ENCODE measurements at places on chromosomes 3 and 15.

DNA sequence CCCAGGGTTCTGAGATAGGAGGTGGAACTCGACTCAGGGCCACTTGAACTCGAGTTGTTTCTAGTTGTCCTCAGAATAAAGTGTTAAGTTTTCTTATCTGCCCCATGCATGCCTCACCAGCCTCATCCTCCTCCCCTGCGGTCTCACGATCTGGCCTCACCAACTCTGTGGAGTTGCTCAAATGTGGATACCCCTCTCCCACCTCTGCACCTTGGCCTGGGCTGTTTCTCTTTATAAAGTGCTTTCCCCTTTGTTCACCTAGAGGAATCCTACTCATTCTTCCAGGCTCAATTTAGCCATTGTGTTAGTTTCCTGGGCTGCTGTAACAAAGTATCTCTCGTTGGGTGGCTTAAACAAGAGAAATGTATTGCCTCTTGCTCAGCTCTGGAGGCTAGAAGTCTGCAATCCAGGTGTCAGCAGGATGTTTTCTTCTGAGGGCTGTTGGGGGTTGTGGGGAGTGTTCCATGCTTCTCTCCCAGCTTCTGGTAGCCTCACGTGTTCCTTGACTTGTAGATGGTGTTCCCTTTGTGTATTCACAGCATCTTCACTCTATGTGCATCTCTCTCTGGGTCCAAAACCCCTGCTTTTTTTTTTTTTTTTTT, 100.7 kb downstream of the MEX3B start:
- DNase-seq = no peak

DNA sequence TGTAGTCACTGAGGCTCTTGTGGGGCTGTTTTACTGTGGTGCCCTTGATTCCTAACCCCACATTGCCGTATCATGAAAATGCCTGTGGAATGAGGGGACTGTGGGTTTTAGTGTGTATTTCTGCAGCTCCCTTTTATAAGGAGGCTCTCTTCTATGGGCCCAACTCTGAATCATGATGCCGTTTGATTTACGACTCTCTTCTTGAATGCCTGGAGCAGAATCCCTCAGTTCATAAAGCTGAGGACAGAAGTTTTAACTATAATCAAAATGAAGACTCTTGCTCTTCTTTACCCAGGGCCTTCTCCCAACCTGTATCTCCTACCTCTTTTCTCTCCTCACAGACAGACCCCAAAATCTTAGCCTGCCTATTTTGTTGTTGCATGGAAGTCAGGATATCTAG, 109.5 kb downstream of the RARB start:
- DNase-seq = no peak

GRCh38 chr15:81275711-81276392, 48.1 kb downstream of the STARD5 start:
- no peak for DNase-seq

DNA sequence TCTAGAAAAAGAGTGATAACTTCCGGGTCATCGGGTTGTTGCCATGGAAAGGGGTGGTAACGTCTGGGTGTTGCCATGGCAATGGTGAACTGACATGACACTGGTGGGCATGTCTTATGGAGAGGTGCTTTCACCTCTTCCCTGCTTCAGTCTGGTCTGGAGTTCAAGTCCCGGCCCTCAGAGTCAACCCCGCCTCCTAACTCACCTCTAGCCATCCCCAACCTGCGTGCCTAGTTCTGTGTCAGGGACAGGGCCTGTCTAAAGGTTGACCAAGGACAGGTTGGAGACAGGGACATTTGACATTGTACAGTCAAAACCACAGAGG, 96.0 kb downstream of the LSM3 start:
- DNase-seq = no peak

DNA sequence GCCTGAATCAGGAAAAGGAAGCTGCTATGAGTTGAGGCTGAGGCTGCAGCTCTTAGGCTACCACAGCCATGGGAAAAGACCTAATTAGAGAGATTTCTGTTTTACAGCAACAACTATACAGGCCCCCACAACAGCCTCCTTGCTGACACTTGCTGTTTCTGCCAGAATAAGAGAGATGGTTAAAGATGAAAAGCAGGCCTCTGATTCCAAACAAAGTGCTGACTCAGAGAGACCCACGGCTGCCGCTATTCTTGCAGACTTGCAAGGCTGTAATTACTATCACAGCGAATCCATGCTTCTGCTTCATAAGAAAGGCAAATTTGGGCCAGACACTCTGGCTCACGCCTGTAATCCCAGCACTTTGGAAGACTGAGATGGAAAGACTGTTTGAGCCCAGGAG, 41.8 kb downstream of the MCF2L2 start:
- no peak for DNase-seq

- DNase-seq = no peak
These were observed 8.8 kb downstream of the LRIG1 start for GRCh38 chr3:66492071-66492470.

GRCh38 chr15:70440416-70441138, 322.8 kb downstream of the UACA start:
- no peak for DNase-seq

- DNase-seq = no peak
These were observed 558 bp upstream of the NCEH1 start for GRCh38 chr3:172711454-172711795.

DNA sequence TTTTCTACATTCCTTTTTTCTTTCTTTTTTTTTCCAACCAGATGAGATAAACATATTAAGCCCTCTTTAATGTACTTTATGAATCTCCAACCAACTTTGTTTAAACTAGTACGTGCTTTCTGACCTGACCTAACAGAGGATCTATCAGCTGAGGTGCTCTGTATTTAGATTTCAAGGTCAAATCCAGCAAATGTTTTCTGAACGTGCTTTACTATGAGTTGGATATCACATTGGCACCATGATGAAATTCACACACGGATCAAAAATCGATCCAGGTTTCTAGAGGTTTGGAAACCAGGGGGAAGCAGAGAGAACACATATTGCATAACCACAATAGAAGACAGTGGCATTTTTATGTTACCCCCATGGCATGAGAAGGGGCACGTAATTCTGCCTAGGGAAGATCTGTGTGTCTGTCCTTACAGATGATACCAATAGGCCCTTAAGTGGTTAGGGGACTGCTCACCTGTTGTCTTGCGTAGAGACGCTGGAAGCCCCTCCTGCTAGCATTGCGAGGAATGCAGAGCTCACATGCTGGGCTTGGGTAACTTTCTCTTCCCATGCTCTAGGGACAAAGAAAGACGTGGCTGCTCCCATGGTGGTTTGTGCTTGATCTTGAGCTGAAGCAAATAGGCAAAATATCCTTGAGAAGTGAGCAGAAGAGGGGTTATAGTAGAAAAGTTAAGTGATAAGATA, 59.3 kb upstream of the ABHD10 start:
- DNase-seq = no peak

- no peak for DNase-seq
These were observed 77.1 kb downstream of the IQCH start for GRCh38 chr15:67331676-67332075.

GRCh38 chr15:91926908-91927270, 73.4 kb downstream of the SLCO3A1 start:
- DNase-seq = no peak

GRCh38 chr3:160577093-160577492, 11.7 kb upstream of the KPNA4 start:
- no peak for DNase-seq

DNA sequence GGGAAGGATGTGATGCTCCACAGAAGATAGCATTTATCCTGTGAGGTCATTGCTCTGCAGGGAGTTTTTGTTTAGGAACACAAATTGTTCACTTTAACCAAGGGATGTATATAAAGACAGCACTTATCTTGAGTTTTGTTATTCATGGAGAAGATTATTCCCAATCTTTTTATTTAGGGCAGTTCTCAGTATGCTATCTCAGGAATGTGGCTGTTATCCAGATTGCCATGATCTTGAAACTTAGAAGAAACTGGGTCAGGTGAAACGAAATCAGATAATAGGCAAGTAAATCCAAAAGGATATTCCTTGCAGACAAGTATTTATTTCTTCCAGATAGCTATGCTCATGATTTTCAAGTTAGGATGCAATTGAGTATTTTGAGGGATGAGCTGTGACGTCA, 19.3 kb upstream of the TMEM42 start:
- no peak for DNase-seq

All from CD4-positive, alpha-beta T cell treated with Interleukin-12 subunit alpha and Interleukin-12 subunit beta, for 1 hour (primary cell).